HT1080 (cell line): ENCODE measurements at places on chromosomes 7 and 10.

GRCh38 chr7:81769891-81770727, at the start of gene HGF:
Gene HGF (minus strand): TSS chr7:81770047. CDS start chr7:81769971, 76 bp downstream.
- DNase-seq: no peak

DNA sequence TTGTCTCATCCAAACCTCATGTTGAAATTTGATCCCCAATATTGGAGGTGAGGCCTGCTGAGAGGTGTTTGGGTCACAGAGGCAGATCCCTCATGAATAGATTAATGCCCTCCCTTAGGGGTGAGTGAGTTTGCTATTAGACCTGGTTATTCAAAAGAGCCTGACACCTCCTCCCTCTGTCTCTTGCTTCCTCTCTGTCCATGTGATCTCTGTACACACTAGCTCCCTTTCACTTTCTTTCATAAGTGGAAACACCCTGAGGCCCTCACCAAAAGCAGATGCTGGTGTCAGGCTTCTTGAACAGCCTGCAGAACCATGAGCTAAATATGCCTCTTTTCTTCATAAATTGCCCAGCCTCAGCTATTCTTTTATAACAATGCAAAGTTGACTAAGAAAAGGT, 447.1 kb downstream of the MDFIC start:
- no peak for DNase-seq

GRCh38 chr10:105183536-105183935, 542.4 kb downstream of the SORCS3 start:
- no peak for DNase-seq

GRCh38 chr10:97667463-97667862, 19.6 kb downstream of the AVPI1 start:
- no peak for DNase-seq

GRCh38 chr7:72217151-72217550, 195.0 kb downstream of the CALN1 start:
- DNase-seq: peak; percentile 20

- no peak for DNase-seq
Measured at GRCh38 chr7:157898802-157899505, 562.1 kb downstream of the DNAJB6 start.

DNA sequence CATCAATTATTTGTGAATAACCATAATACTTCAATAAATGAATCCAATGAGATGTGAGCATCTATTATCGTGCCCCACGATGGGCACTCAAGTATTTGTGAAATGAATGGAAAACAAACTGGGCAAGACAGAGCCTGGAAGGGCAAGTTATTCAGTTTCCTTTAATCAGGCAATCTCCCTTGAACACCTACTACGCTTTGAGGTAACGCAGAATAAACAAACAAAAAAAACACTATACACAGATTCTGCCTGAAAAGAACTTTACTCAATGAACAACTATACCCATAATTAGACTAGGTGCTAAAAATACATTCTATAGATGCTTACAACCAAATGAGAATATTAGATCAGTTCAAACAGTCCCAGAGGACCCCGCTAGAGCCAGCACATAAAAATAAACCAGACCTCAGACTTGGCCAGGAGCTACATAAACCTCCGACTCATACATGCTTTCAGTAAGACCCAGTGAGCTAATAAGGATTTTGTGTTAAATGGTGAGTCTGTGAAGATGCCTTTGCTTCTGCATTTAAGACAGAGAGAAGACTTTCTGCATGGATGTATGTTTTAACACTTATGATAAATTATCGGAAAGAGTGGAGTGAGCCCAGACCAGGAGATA, 121.3 kb downstream of the MPP7 start:
- no peak for DNase-seq

DNA sequence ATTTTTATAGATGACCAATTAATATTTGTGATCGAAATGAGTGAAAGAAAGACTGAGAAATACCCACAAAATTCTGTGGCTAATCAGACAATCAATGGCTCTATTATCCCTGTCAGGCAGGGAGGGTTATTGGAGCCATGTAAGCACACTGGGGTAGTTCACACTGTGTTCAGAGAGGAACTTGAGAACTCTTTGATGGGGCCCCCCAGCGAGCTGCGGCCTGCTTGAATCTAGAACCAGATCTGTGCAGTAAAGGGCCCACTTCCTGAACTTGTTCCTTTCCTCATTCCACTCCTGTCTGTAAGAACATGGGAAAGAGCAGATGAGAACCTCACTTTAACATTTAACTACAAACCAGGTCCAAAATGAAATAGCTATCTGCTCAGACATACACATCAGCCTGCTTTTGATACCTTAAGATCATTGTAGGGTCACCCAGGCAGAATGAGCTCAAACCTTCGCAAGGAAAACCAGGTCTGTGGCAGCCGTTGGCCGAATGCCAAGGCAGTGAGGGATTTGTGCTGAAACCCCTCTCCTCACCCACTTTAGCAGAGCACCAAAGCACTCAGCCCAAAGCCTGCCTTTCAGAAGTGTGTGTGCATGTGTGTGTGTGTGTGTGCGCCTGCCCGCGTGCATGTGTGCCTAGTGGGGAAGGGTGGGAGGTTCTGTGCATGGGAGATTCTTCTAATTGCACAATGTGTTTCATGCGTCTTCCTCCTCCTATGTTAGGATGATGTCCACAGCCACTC, 365.6 kb upstream of the MGMT start:
- DNase-seq: no peak

DNA sequence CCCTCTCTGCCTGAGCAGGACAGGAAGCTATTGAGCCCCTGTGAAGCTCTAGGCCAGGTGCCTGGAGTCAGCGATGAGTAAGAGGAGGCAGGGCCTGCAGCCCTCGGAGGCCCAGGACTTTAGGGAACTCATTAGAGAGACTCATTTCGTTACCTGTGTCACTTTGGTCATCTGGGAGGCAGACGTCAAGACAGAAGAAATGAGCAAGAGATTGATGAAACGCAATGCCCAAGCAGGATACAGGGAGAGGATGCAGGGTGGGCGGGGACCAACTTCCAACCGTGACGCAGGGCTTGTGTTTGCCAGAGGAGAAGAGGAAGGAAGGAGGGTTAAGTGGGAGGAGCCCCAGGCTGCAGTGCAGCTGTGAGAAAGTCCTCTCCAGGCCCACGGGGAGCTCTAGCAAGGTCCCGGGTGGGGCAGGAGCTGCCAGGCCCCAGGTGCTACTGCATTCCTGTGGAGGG, 26.4 kb upstream of the GNA12 start:
- peak; percentile 61 for DNase-seq

GRCh38 chr7:98297626-98298286, 16.3 kb downstream of the BRI3 start:
- no peak for DNase-seq

GRCh38 chr7:41054960-41055661, 647.8 kb downstream of the INHBA start:
- DNase-seq: no peak

- DNase-seq: no peak
Measured at GRCh38 chr7:4240520-4241303, 441.4 kb upstream of the FOXK1 start.

- DNase-seq: no peak
Measured at GRCh38 chr10:8803992-8804391, 749.5 kb downstream of the GATA3 start.

GRCh38 chr10:22915314-22915713, 12.5 kb upstream of the ARMC3 start:
- no peak for DNase-seq

DNA sequence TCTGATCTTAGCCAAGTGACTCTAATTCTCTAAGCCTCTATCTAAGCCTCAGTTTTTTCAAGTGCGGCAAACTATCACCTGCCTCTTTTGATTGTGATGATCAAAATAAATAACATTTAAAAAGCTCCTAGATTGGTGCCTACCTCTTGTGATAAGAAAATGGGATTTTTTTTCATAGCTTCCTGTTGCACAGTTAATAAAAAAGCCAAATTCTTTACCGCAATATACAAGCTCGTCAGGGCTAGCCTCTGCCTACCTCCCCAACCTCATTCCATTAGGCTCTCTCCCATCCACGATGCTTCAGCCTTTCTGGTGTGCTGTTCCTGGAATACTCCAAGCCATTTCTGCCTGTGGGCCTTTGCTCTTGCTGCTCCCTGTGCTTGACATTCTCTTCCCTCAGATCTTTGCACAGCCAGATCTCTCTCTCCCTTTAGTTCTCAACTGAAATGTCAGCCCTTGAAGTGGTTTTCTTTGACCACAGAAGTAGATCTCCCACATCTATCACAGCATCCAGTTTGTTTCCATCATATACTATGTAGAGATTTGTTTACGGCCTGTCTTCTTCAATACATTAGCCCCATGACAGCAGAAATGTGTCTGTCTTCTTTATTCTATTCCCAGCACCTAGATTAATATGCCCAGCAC, 48.8 kb downstream of the SFR1 start:
- DNase-seq: no peak

GRCh38 chr10:11007476-11008020, 10.1 kb upstream of the CELF2 start:
- no peak for DNase-seq

DNA sequence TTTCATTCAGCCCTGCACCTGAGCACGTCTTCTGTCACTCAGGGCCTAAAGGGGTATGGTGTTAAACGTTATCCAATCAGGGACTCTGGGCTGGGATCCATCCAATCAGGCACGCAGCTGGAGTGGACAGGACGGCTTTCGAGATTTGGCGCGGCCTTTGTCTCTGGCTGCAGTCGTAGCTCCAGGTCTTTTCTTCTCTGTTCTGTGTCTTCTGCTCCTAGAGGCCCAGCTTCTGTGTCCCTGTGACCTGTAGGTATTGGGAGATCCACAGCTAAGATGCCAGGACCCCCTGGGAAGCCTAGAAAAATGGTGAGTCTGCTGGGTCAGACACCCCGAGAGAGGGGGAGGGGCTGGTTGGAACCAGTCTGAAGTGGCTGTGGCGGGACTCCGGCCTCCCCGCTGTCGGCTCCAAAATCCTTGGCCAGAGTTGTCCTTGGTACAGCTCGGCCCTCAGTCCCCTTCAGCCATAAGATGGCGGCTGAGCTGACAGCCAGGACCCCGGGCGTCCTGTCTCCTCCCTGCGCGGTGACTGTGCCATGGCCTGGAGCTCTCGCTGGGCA, 11.7 kb upstream of the ZNF680 start:
- no peak for DNase-seq

DNA sequence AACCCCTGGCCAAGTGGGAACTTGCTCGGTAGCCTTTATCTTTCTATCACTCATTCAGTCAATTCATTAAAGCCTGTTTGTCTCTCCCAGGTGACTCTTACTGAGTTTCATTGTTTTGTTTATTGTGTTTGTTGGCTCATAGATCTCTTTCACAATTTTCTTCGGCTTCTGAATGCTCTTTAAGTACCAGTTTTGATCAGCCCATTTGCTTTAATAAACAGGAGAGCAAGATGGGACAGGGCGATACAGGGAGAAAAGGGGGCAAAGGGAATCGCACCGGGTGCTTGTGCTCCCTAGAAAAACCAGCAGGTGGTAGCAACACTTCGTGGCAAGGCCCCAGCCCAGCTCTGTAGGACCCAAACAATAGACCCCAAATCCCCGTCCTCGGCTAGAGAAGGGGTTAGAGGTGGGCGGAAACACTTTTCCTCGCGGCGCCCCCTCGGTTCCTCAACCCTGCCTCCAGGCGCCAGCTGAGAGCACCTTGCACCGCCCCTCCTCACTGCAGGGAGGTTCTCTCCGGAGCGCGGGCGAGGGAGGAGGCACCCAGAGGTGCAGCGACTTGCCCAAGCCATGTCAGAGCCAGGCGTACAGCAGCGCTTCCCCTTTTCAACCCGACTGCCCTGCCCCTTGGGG, 1.0 kb upstream of the EPHB6 start:
- peak; percentile 69 for DNase-seq

DNA sequence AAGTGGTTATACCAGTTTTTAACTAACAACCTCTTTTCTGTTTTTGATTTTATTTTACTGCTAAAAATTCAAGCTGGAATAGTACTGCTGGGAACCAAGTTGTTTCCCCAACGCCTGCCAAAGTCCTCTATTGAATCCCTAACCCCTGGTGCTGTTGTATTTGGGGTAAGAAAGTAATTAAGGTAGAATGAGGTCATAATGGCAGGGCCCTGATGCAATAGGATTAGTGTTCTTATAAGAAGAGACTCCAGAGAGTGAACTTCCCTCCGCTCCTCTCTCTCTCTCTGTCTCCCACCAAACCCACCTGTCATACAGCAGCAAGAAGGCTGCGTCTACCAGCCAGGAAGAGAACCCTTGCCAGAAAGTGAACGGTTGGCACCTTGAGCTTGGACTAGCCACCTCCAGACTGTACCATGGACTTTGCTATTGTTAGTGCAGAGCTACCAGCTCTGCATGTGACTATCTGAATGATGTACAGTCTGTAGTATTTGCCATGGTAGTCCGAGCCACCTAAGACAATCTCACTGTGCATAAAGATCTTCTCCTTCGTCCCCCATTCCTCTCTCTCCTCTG, 86.5 kb upstream of the KLF6 start:
- DNase-seq: no peak

DNA sequence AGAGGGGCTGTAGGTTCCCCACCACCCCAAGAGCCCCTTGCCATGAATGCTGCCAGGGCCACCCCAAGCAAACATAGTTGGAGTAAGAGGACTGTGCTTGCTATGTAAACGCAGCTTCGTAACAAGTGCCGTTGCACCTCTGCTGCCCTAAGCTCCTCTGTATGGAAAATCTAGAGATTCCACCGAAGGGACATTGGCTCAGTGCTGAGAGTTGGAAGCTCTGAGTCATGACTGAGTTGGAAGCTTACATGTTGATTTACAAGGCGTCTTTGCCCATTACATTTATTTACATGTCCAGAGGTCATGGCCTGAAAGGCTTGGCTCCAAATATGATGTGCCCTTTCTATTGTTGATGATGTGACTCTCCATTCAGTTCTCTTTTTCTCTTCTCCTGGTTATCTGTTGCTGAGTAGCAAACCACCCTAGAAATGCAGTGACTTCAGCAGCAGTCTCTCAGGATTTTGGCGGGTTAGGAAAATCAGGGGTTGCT, 233.1 kb upstream of the TCF7L2 start:
- peak; percentile 4 for DNase-seq

- peak; percentile 95 for DNase-seq
Measured at GRCh38 chr10:62380016-62380415, 5.8 kb downstream of the ZNF365 start.

GRCh38 chr7:142957723-142958122, 4.4 kb downstream of the KEL start:
- no peak for DNase-seq

GRCh38 chr10:11906714-11907113, 83.6 kb downstream of the PROSER2 start:
- no peak for DNase-seq

DNA sequence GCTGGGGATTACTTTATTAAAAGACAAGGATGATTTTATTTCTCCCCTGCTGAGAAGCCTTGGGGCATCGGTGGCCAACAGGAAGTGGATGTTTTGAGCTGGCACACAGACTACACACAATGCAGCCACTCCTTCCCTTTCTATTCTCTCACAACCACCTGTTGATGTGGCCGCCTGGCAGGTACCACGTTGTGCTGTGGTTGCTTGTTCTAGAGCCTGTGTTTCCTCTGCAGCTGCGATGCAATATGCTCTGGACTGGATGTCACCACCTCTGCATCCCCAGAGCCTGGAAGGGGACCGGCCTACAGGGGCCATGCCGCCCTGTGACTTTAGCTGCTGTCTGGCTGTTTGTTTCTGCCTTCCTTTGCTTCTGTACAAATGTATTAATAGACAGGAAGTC, 195.7 kb upstream of the CELF2 start:
- no peak for DNase-seq
